ENCODE measurements at places on chromosomes 2 and 18.

GRCh38 chr2:191183081-191183480 lies 32.3 kb upstream of the STAT4 start:
- DNase-seq: no peak

GRCh38 chr18:25349131-25349925 lies 2.6 kb downstream of the ZNF521 start:
- no peak for DNase-seq

GRCh38 chr2:134839649-134840048 lies 1.2 kb downstream of the ACMSD start:
- DNase-seq: no peak

- peak; percentile 99 for DNase-seq
Observed at GRCh38 chr18:79951545-79952455, at the start of gene SLC66A2. Gene SLC66A2, minus strand, starts transcription at chr18:79951653. Its CDS starts 727 bp downstream, at chr18:79950926.

GRCh38 chr2:207662203-207662602 lies 37.0 kb upstream of the METTL21A start:
- DNase-seq: no peak

GRCh38 chr2:69422198-69422597 lies 15.0 kb downstream of the NFU1 start:
- no peak for DNase-seq

GRCh38 chr2:20499387-20499786 lies 52.5 kb downstream of the RHOB start:
- DNase-seq: no peak

DNA sequence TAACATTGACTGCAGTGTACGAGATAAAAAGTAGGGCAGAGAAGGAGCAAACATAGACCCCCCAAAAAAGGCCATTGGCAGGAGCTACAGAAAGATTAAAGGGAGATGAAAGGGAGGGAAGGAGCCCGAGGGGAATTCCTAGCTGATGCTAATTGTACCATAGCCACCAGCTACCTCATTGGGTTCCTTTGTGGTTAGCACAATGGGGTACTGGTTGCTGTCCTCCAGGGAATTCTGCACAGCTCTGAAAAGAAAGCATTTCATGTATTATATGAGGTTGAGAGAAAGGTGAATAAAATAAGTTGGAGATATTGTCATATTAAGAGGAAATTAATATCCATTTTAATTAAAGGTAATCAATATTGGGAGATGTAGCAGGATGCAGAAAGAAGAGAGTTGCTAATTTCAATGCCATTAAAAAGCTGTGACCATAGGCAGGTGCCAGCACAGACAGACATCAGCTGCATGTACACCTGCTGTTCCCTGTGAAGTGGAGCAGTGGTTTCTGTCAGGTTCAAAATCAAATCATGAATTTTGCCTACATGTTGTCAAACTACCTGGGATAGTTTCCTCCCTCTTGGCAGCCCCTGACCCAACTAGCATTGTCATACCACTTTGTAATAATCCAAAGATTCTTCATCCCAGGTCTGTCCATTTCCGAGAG lies 185.4 kb upstream of the DLGAP1 start:
- no peak for DNase-seq

DNA sequence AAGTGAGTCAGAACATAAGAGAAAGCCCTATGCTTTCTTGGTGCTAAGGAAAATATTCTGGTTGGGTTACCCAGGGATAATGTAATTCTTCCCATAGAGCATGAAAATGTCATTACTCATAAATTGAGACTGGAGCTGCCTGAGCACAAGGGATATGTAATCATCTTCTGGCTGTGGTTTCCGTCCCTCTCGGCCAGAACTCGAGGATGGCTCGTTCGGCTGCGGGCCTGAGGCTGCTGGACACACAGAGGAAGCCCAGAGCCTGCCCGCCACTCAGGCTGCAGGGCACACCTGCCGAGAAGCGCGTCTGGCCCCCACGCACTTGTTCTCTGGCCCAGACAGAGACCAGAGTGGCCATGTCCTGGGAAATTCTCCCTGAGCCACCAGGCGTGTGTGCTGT lies 104.9 kb downstream of the ASAP2 start:
- peak; percentile 88 for DNase-seq

- no peak for DNase-seq
Observed at GRCh38 chr2:63903003-63903402, 61.3 kb downstream of the UGP2 start.

- peak; percentile 88 for DNase-seq
Observed at GRCh38 chr2:85998071-85998991, 107.4 kb downstream of the POLR1A start.

- DNase-seq: no peak
Observed at GRCh38 chr18:25737710-25738311, 352.6 kb downstream of the SS18 start.

GRCh38 chr2:60358476-60358875 lies 195.0 kb downstream of the BCL11A start:
- DNase-seq: no peak

DNA sequence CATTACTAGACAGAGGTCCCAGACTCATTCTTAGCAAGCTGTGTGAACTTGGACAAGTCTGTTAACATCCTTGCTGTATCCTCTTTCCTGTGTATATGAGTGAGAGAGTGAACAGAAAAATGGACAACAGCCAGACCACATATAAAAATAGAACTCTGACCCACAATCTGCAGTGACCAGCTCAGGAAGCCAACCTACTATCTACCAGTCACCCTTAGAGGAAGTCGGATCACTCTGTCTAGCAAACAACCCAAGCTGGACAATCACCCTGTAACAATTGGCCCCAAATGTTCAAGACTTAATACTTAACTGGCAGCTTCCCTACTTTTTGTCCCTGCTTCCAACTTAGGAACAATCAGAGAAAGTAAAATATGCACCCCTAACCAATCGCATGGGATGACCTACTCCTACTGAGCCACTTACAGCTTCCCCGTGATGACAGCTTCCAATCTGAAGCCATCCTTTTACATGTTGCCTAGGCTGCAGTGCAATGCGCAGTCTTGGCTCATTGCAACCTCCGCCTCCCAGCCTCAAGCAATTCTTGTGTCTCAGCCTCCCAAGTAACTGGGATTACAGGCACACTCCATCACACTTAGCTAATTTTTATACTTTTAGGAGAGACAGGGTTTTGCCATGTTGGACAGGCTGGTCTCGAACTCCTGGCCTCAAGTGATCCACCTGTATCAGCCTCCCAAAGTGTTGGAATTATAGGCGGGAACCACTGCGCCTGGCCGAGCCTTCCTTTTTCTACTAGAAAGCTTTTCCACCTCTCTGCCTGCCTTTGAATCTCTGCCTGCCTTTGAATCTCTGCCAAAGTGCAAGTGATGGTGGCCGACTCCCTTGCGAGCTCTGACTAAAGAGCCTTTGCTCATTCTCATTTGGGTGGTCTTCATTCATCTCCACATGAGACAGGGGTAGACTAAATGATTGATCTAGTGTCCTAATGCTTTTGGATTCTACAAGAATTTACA lies 158.3 kb upstream of the NDUFV2 start:
- DNase-seq: no peak

- DNase-seq: peak; percentile 37
Observed at GRCh38 chr2:239712755-239713154, 311.9 kb upstream of the HDAC4 start.

- DNase-seq: no peak
Observed at GRCh38 chr2:73289304-73289703, 4.0 kb downstream of the EGR4 start.

GRCh38 chr2:63882395-63883105 lies 40.9 kb downstream of the UGP2 start:
- no peak for DNase-seq

DNA sequence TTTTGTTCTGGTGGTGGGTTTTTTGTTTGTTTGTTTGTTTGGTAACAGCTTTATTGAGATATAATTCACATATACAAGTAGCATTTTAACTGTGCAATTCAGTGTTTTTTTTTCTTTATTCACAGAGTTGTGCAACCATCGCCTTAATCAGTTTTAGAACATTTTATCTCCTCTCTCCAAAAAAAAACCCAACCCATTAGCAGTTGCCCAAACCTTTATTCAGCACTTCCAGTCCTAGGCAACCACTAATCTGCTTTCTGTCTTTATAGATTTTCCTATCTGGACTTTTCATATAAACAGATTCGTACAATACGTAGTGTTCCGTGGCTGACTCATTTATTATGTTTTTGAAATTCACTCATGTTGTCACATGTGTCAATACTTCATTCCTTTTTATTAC lies 38.7 kb downstream of the CCDC138 start:
- no peak for DNase-seq

DNA sequence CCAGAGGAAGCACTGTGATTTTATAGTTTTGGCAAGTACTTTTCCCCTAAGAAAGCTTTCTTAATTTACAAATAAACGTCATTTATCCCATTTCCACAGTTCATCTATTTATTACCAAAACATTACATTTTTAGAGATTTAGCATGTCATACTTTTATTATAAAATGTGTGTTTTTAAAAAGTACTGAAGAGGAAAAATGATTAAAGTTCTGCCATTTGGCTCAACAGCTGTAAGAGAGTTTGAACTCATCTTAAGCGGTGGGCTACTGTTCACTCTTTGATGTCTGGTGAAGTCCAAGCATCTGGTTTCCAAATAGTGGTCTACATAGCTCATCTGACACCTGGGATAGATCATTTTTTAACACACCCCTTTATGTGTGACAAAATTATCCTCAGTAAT lies 51.3 kb upstream of the TANC1 start:
- no peak for DNase-seq

GRCh38 chr2:20977520-20978180 lies 66.2 kb downstream of the APOB start:
- DNase-seq: peak; percentile 24

- no peak for DNase-seq
Observed at GRCh38 chr2:237384672-237385020, 29.3 kb downstream of the COL6A3 start.

GRCh38 chr18:58541789-58542425 lies 87.0 kb downstream of the ALPK2 start:
- DNase-seq: no peak

GRCh38 chr2:149448315-149448714 lies 117.9 kb downstream of the LYPD6 start:
- no peak for DNase-seq

- DNase-seq: no peak
Observed at GRCh38 chr2:212477571-212477970, 61.0 kb downstream of the ERBB4 start.

- no peak for DNase-seq
Observed at GRCh38 chr2:50963734-50964133, 68.2 kb downstream of the NRXN1 start.

- DNase-seq: no peak
Observed at GRCh38 chr2:165795011-165795410, 964 bp upstream of the GALNT3 start.

DNA sequence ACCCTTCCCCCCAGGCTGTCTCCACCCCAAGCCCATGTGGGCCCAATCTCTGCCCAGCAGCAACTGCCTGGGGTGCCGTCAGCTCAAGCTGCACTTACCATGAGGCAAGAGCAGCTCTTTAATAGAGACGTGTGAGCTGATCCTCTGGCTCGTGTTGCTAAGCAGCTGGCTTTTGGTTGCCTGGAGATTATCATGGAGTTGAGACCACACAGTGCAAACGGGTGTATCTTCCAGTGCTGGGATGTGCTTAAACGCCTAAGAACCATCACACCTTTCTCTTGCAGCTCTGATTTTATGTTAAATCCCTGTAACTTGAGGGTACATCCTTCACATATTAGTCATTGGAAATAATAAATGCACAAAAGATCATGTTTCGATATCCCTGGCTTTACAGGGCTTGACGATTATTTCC lies 271.1 kb downstream of the PRKCE start:
- DNase-seq: no peak

DNA sequence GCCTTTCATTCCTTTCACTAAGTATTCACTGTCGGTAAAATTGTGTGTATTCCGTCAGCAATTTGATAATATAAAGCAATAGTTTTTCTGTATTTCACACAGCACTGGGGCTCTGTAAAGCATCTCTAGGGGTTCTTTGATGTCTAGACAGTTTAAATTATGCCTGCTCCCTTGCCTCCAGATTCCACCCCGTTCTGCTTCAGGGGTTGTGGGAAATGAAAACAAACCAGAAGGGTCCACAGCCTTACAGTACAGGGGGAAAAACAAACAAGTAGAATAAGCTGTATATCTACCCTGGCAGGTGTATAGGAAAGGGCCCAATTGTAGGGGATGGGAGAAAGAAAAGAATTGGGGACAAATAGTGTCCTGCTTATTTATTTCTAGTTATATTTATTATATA lies 63.1 kb downstream of the ASXL3 start:
- DNase-seq: no peak

GRCh38 chr18:4399929-4400328 lies 55.2 kb downstream of the DLGAP1 start:
- no peak for DNase-seq

- DNase-seq: no peak
Observed at GRCh38 chr2:188506843-188507242, 215.2 kb downstream of the GULP1 start.
